ENCODE measurements at places on chromosomes 5 and 9.

DNA sequence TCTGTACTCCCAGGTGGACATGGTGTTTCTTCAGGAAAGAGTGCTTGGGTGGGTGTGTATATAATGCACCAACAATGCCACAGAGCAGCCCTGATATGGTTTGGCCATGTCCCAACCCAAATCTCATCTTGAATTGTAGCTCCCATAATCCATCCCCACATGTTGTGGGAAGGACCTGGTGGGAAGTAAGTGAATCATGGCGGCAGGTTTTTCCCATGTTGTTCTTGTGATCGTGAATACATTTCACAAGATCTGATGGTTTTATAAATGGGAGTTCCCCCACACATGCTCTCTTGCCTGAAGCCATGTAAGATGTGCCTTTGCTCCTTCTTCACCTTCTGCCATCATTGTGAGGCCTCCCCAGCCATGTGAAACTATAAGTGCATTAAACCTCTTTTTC is 158.5 kb downstream of the NR3C1 start:
- peak; percentile 30 for DNase-seq

DNA sequence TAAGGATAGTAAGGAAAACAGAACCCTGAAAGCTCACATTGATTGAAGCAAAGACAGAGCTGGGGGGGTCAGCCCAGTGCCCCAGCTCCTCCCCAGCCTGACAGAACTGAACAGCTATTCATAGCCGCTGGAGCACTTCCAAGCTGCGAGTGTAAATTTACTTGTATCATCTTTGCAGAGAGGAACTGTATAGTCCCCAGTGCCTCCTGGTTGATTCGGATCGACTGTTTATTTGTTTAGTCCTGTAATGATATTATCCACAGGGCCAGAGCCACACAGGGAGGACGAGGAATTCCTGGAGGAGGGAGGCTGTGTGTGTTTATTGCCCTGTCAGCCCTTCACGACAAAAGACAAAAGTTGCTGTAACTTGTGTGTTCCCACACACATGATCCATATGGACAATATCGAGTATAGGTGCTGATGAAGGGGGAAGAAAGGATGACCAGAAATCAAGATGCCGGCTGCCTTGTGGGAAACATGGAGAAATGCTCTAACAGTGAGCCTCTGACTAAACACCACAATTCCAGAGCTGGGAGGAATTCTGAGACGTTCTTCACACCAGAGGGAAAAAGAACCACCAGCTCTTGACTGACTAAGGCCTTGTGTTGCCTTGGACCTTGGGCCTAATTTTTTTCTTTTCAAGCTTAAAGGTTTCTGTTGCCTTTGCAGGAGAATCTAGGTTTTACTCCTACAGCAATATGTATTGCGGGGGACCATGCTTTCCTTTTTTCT is 31.1 kb downstream of the FOXD1 start:
- DNase-seq: peak; percentile 51

DNA sequence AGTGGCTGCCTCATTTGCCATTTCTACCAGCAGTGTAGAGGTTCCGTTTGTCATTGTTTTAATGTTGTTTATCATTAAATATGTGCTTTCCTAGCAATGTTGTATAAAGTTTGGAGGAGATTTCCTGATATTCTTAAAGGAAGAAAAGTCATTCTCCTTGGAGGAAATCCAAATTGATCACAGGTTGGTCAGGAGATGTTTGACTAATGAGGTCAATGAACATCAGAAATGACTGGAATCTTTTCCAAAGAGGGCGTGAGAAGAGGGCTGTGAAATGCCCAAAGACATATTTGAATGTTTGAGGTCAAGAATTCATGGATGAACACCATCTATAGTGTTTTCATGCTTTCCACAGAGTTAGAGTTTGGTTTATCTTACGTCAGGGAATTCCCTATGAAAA is 471.3 kb downstream of the MAT2B start:
- peak; percentile 0 for DNase-seq

- no peak for DNase-seq
Observed at GRCh38 chr5:107056278-107056677, 614.5 kb downstream of the EFNA5 start.

DNA sequence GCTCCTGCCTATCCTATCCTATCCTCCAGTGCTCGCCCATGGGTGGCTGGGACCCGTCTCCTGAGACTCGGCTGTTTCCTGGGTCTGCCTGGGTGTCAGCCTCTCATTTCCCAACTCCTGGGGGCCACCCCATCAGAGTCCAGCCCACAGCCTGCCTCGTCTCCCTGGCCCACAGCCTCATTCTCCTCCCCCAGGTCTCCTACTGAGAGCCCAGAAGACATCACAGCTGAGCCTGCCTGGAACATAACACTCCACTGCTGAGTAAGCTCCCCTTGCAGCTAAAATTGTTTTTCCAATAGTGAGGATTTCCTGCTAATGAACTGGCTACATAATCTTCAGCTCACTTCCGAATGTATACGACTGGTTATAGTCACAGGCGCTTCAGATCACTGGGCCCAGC is 95.3 kb downstream of the TTLL11 start:
- no peak for DNase-seq

DNA sequence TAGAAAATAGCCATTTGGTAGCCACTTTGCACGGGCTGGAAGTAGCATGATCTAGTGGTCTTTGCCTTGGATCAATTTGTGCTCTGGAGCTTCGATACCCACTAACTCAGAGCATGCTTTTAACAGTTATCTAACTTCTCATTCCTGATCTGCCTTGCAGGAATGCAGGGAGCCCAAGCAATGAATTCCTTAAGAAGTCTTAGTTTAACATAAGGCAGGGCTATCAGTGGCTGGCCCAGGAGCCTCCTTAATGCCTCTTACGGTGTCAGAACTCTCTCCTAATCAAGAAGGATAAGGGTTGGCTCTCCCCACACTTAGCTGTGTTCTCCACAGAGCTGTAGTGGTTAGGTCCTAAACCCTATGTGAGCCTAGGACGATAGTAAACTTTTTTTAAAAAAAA is 95.8 kb upstream of the TBCA start:
- DNase-seq: no peak

GRCh38 chr5:141360685-141361084 is 891 bp downstream of the PCDHGB2 start:
- DNase-seq: no peak

DNA sequence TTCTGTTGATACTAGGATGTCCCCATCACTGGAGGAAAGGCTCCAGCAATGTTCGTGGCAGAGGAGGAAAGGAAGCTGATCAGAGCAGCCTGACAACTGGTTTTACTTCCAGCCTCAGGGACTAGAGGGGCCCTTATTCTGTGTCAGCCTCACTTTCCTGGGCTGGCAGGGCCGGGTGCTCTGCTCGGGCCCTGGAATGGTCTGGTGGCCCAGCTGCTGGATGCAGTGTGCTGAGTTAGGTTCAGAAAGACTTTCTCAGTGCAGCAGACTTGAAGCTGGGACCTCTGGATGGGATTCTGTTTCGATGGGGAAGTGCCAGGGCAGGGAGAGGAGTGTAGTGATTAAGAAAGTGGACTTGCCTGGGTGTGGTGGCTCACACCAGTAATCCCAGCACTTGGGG is 81.0 kb downstream of the MACROH2A1 start:
- DNase-seq: no peak

DNA sequence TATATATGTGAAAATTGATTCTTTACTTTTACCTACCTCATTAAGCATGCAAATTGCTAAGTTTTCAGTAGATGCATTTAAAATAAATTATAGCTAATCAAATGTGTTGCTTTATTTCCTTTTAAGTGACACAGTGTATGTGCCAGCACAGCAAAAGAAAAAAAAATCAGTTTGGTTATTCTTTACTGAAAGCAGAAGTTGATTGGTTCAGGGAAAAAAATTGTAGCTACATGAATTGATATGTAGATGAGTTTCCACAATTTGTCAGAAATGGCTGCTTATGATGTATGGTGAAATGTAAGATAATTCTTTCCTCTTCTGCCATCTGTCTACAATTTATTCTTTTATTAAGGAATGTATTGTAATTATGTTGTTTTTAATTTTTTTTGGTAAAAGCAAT is 57.8 kb downstream of the PARP8 start:
- DNase-seq: no peak

- no peak for DNase-seq
Observed at GRCh38 chr5:151180291-151180690, 22.7 kb upstream of the ANXA6 start.

- no peak for DNase-seq
Observed at GRCh38 chr5:58628626-58629025, 45.8 kb downstream of the RAB3C start.

DNA sequence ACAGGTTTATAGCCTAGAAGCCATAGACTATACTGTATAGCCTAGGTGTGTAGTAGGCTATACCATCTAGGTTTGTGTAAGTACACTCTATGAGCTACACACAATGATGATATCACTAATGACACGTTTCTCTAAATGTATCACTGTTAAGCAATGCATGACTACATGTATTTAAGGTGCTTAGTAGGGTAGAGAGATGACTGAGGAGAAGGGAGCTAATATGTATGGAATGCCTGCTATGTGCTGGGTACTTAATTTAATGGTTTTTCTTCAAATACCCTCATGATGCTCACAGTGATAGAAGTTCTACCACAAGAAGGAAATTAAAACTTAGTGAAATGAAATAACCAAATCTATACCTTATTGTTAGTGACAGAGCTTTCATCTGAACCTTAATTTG is 1785.5 kb downstream of the EFNA5 start:
- DNase-seq: peak; percentile 24

DNA sequence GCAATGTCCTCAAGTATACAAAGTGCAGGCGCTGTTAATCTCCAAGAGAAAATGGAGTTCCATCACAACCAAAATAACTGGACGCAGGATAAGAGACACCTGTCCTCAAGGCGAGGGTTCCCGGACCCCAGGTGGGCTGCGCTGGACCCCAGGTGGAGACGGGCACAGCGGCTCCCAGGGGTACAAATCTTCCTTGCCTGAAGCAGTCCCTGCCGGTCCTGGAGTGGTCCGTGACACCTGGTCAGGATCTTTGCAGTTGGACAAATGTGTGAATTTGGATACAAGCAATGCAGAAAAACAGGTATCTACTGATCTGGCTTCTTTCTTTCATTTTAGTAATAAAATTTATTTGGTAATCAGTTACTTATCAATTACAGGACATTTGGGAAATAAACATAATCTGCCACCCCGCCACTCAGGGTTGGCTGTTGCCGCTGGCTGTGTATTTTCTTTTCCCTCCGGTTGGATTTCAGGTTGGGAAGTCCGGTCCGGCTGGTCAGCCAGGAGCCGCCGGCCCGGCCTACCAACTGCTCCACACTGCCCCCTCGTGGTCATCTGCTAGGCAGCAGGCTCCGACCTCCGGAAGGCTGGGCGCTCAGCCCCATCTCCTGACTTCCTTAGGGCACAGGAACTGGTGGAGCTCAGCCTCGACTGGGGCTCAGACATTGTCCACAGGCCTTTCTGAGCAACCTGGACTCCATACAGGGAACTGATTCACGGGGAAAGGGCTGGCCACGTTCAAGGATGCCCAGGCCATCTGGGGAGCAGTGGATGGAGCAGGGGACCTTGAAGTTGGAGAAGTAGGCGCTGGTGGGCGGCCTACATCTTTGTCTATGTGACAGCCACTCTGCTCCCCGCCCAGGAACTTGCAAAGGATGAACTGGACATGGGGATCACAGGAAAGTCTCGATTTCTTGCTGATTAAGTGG is 43.4 kb downstream of the NXNL2 start:
- DNase-seq: peak; percentile 86

DNA sequence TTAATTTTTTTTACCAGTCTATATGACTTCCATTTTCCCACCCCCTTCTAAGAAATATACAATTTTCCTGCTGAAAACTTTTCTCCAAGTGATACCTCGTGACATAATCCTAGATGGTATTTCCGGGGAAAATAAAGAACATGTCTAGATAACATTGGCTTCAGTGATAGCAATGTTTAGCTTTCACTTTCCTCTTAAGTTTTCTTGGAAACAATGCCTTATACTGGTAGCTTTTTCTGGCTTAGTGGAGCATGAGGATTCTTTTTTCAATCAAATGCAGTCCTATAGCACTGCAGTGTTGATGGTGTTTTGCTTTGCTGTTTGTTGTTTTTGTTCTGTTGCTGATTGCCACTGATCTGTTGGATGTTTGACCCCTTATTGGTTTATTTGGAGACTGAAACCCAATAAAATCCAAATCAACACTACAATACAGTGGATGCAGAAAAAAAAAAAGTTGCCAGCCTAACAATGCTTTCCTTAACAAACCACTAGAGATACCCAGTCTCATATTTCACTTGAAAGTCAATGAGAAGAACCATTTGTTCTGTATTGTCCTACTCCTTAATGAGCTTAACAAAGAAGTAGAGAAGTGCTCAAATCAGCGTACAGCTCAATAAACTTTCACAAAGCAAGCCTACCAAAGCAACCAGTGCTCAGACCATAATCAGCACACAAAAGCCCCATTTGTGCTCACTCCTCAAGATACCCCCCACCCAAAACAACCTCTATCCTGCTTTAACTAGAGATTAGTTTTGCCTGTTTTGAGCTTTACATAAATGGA is 74.2 kb upstream of the GRAMD2B start:
- DNase-seq: no peak

GRCh38 chr5:116766470-116766947 is 191.9 kb upstream of the SEMA6A start:
- DNase-seq: peak; percentile 26

- no peak for DNase-seq
Observed at GRCh38 chr5:143432658-143433239, 29.3 kb upstream of the NR3C1 start.

- no peak for DNase-seq
Observed at GRCh38 chr9:87853876-87854579, 28.6 kb upstream of the SPATA31E1 start.

GRCh38 chr9:76744336-76744735 is 19.9 kb upstream of the PCA3 start:
- no peak for DNase-seq

GRCh38 chr9:76655971-76656370 is 108.3 kb upstream of the PCA3 start:
- no peak for DNase-seq

DNA sequence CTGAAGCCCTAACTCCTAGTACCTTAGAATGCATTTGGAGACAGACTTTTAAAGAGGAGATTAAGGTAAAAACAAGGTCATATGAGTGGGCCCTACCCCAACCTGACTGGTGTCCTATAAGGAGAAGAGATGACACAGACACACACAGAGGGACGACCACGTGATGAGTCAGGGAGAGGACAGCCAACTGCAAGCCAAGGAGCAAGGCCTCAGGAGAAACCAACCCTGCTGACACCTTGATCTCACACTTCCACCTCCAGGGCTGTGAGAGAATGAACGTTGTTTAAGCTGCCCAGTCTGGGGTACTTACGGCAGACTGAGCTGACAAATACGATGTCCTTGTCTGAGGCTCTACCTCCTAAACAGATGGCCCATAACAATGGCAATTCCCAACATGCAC is 93.6 kb downstream of the ROR2 start:
- DNase-seq: peak; percentile 31

DNA sequence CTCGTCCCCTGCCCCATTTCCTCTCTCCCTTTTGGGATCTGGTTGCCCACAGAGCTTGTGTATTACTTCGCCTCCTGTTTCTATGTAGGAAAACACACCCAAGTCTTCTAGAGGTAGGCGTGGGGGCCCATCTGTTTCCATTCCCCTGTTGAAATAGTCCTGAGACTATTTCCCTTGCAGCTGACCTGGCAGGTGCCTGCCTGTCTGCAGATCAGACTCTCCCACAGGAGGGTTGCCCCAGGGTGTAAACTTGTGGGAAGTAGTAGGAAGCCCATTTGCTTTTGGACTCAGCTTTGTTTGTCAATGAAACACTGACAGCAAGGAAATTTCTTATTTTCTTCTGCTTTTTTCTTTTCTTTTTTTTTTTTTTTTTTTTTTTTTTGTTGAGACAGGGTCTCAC is 16.3 kb upstream of the GARNL3 start:
- no peak for DNase-seq

- DNase-seq: peak; percentile 83
Observed at GRCh38 chr5:14400085-14400484, 181.5 kb upstream of the OTULINL start.

Measured in GM23248 (cell line).